Brain microvascular endothelial cell (primary cell): ENCODE measurements at places on chromosomes 12 and 14.

- DNase-seq, result no peak
Observed at GRCh38 chr14:98937021-98937420, 335.0 kb downstream of the BCL11B start.

GRCh38 chr14:24164518-24164991 is 3.5 kb downstream of the IRF9 start:
- no peak for DNase-seq

DNA sequence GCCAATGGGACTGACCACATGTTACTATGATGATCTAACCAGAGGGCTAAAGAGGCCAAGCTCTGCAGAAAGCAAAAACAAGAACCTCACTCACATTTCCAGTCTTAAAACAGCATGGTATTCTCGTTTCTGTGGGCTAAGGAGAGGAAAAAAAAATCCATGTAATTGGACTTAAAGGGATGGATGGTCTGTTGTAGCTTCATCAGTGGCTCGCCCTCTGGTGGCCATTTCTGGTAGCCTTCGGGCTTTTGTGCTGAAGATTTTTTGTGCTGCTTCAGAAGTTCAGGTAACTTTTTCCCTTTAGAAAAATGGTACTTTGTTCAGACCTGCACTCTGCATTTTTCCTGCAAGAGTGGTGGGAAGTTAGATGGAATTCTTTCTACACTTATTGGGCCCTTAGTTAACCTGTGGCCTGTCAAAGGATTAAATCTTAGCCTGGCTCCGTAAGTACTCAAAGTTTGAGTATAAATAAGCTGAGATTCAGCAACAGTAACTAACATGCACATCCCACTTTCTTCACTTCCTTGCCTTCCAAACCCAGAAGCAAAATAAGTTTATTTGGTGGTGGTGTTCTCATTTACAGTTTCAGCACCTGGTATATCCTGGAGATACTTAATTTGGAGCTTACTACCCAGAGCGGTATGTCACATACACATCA is 22.3 kb downstream of the DCAF4 start:
- DNase-seq, result peak; percentile 76

- DNase-seq, result no peak
Observed at GRCh38 chr12:106179086-106179485, 40.3 kb upstream of the NUAK1 start.

- DNase-seq, result peak; percentile 55
Observed at GRCh38 chr14:105294142-105294597, 6.6 kb downstream of the BRF1 start.

DNA sequence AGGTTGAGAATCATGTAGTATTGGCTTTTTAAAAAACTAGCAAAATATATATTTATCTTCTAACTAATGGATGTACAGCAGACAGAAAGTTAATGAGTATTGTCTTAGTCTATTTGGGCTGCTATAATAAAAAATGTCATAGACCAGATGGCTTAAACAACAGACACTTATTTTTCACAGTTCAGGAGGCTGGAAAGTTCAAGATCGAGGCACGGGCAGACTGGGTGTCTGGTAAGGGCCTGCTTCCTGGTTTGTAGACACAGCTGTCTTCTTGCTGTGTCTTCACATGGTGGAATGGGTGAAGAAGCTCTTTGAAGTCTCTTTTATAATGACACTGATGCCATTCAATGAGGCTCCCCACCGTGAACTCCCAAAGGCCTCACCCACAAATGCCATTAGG is 70.1 kb upstream of the KRR1 start:
- DNase-seq, result no peak

DNA sequence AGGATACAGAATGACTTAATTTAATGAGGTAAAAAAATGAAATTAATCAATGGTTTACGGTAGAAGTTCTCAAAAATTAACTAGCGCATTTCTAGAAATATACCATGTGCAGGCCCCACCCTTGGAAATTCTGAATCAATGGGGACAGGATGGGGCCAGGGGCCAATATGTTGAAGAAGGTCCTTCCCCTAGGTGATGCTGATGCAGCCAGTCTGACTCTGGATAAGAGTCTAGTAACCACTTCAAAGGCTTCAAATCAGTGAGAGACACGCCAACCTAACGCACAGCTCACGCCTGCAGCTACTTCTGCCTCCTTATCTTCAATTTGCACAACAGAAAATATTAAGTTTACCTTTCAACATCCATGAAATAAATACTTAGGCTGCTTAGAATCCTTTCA is 14.9 kb downstream of the GIT2 start:
- no peak for DNase-seq

DNA sequence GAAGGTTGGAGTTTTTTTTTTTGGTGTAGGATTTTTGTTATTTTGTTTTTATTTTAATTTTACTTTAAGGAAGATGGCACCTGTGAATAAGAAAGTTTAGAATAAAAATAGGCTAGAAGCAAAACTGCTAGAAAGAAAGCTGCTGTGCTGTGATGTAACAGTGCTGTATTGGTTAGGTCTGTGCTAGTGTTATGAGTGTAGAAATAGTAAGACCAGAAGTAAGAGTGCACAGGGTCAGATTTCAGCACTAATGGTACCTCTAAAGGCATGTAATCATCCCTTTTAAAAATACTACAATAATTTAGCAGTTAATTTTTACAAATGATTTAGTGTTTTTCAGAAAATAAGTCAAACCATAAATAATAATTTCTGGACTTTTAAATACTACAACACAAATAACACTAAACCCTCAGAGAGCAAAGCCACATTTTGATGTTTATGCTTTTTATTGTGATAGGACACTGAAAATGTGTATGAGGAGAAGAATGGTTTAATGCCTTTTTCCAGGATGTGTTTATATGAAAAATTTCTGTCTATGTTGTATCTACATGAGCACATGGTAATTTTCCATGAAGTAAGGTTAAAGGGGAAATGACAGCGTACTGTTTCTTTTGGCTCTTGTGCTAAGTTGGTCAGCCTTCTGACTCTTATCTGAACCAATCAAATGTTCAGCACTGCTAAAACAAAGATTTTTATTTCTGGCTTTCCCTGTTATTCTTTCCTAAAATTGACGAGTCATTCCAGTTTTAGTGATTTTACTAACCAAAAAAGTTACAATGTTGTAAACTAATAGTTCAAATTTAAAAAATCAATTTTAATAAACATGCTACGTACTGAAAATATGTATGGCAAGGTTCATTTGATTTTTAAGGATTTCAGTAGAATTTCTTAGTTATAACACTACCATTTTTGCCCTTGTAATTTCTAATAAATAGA is 96.1 kb downstream of the PPHLN1 start:
- peak; percentile 57 for DNase-seq

- no peak for DNase-seq
Observed at GRCh38 chr12:82954572-82954971, 267.9 kb downstream of the TMTC2 start.

DNA sequence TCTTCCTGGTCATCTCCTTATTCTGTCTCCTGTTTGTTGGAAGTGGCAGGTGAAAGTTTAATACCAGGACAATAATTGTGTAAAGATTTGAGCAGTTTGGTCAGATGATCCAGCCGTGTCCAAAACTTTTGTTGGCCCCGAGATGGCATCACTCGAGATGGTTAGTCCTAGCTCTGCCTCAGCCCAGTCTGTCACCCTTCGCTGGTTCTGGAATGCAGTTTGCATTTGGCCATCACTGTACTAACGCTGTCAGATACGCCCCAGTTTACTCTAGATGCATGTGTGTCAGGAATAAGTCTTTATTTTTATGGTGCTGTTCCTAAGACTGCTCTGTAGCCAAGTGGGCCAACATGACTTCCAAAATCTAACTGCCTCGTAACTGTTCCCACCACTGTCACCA is 79.6 kb downstream of the MOK start:
- no peak for DNase-seq

DNA sequence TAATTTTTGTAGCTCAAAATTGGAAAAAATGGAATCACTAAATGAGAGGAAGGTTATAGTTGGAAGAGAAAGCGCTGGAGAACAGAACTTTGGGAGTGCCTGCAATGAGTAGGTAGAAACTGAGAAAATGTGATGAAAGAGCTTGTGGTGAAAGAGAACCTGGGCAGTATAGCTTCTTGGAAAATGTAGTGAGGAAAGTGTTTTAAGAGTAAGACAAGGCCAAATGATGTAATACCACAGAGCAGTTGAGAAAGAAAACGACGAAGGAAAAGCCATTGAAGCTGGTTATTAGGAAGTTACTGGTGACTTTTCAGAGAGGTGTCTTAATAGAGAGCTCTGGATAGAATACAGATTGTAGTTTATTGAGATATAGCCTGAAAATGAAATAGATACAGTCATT is 255.3 kb downstream of the AEBP2 start:
- DNase-seq, result no peak

DNA sequence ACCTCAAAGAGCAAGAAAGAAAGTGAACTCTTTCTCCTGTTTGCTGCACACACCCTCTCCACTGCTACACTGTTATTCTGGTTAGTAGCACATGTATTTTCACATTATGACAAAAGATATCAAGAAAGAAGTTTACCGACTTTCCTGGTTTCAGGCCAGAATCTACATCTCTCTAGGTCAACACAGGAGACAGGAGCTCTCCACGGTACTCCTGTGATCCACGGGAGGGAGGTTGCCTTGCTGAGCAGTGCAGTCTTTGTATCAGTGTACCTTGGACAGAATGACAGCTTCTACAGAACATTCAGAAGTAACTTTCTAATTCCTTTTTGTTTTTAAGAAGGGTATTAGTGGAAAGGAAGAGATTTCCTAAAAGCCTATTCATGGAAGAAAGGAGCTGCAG is 805.6 kb downstream of the NRXN3 start:
- DNase-seq, result no peak

GRCh38 chr12:104707194-104707593 is 250.4 kb downstream of the CHST11 start:
- DNase-seq, result no peak

- DNase-seq, result no peak
Observed at GRCh38 chr12:29551812-29552211, 54.3 kb upstream of the OVCH1 start.

DNA sequence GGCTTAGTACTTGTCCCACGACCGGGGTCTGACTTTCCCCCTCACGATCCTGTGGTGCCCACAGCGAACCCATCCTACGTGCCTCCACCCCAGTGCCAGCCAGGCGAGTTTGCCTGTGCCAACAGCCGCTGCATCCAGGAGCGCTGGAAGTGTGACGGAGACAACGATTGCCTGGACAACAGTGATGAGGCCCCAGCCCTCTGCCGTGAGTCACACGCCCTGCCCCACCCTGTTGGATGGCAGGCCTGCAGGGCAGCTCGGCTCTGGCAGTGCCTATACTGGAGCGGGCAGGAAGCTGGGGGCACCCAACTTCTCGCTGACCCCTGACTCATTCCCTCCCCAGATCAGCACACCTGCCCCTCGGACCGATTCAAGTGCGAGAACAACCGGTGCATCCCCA is 18.3 kb upstream of the LRP1-AS start:
- no peak for DNase-seq

- peak; percentile 63 for DNase-seq
Observed at GRCh38 chr14:50957296-50957695, 13.0 kb upstream of the PYGL start.

DNA sequence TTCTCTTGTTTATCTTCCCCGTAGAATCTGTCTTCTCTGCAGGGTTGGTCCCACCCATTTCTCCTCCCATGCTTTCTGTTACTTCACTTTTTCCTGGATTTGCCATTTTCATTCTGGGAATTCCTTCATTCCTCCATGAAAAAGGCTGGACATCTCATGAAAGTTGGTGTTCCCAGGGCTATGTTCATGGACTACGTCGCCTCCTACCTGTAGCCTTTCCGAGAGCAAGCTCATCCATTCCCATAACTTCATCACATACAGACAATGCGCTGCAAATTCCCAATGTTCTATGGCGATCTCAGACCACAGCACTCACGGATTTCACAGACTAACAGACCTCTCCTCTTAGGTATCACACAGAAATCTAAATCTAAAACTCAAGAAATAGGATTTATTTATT is 217.1 kb downstream of the EXOC5 start:
- DNase-seq, result no peak

DNA sequence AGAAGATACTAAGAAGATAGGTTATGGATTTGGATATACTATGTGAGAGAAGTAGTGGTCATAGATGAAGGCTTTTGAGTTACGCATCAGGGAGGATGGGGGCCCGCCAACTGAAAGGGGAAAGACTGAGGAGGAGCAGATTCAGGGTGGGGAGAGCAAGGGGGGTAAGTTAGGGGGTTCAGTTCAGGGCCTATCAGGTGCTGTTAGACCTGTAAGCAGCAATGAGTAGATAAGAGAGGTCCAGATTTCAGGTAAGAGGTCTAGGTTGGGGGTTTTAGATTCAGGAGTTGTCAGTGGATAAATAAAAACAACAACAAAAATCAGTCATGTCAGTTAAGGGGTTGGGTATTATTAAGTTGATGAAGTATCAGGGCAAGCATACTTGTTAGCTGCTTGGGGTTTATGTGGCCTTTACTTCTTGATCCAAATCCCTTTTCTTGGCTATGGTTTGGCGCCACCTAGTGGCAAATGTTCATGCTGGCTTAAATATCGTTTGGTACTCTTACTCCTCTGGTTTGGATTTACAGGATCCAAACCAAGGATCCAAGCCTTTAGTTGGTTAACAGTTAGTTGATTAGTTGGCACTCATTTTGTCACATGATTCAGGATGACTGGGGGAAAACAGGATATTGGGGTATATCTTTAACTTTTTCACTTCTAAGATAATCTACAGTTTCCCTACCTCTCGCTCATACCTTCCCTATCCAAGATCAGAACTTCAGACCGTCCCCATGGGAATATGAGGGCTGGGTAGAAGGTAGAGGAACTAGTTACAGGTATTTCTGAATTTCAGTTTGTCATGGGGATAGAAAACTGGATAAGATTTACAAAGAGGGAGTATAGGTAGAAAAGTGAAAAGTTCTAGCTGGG is 65.1 kb downstream of the PCNX1 start:
- peak; percentile 75 for DNase-seq

- DNase-seq, result no peak
Observed at GRCh38 chr12:98821866-98822265, 176.8 kb downstream of the APAF1 start.

GRCh38 chr14:56189307-56189706 is 71.1 kb downstream of the PELI2 start:
- DNase-seq, result no peak

DNA sequence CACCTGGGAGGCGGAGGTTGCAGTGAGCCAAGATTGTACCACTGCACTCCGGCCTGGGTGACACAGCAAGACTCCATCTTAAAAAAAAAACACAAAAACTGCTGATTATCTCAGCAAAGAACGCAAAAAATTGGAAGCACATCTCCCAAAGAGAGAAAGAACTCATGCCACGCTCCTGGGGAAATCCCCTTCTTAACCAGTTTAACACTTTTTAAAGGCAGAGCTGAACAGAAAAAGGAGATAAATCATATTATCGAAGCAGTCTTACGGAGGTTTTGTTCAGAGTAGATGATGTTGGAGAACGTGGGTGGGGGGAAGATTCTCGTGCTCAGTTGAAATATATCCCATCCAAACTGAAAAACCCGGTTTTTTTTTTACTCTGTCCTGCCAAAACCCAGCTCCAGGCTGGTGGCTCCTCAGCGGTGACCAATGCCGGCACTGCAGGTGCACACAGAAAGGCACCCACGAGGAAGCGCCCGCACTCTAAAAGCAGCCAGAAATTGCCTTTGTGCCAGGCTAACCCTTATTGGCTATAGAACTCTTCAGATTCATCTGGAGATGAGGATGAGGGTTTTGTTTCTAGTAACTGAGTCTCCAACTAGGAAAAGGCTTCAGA is 100.2 kb upstream of the PARP11 start:
- no peak for DNase-seq
